ENCODE measurements at places on chromosomes 1 and 21.

DNA sequence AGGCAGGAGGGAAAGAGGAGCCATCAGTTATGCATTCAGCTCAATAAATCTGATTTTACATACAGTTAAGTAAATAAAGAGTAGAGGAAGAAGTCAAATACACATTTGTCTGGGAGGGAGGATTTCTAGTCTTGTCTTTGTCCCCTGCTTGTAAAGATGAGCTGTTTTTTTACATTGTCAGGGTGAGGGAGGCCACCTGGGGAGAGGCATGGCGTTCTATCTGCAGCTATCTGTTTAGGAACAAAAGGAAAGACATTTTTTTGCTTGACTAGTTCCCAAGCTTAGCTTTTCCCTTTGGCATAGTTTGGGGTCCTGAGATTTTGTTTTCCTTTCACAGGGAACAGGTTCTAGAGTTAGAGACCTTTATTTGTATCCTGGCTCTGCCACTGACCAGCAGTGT is 14.9 kb downstream of the RAD54L start:
- DNase-seq: no peak

DNA sequence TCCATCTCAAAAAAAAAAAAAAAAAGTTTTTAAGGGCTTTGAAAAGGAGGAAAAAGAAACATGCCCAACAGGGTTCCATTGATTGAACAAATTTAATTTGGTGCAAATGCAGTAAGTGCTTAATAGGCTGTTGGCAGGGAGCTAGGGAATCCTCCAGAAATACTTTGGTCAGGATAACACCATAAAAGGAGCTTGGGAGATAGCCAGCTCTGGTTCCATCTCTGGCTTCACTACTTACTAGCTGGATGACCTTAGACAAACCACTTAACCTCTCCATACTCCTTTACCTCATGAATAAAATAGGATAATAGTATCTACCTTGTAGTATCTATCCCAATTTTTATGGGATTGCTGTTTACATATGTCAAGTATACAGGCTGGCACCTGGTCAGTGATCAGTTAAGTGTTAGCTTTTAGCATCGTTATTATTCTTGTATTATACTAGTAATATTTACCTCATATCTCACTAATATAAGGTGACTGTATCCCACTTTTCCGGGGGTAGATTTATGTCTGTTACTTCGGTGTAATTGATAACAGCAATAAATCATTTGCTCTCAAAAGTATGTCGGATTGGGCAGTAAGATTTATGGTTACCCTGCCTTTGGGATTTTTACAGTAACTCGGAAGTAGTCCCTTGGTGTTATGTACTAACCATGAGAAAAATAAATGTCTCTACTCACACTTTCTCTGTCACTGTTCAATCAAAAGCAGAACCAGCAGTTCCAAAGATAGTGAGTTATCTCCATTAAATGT is 36.4 kb downstream of the BTG3 start:
- DNase-seq: no peak

- DNase-seq: no peak
Observed at GRCh38 chr21:44366586-44367211, 13.3 kb downstream of the TRPM2 start.

GRCh38 chr21:36159356-36159921 is 2.8 kb downstream of the DOP1B start:
- DNase-seq: no peak

GRCh38 chr1:197286634-197287033 is 18.6 kb downstream of the CRB1 start:
- no peak for DNase-seq

DNA sequence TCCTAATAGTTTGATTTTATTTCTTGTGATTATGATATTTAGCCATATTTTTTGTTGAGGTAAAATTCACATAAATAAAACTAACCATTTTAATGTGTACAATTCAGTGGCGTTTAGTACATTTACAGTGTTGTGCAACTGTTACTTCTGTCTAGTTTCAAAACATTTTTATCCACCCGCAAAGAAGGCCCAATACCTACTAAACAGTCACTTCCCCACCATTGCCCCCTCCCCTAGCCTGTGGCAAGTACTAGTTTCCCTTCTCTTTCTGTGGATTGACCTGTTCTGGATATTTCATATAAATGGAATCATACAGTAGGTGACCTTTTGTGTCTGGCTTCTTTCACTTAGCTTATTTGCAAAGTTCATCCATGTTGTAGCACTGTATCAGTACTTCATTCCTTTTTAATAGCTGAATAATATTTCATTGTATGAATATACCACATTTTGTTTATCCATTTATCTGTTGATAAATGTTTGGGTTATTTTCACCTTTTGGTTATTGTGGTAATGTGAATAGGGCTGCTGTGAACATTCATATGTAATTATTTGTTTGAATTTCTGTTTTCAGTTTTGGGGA is 4.1 kb downstream of the FLVCR1 start:
- DNase-seq: no peak

DNA sequence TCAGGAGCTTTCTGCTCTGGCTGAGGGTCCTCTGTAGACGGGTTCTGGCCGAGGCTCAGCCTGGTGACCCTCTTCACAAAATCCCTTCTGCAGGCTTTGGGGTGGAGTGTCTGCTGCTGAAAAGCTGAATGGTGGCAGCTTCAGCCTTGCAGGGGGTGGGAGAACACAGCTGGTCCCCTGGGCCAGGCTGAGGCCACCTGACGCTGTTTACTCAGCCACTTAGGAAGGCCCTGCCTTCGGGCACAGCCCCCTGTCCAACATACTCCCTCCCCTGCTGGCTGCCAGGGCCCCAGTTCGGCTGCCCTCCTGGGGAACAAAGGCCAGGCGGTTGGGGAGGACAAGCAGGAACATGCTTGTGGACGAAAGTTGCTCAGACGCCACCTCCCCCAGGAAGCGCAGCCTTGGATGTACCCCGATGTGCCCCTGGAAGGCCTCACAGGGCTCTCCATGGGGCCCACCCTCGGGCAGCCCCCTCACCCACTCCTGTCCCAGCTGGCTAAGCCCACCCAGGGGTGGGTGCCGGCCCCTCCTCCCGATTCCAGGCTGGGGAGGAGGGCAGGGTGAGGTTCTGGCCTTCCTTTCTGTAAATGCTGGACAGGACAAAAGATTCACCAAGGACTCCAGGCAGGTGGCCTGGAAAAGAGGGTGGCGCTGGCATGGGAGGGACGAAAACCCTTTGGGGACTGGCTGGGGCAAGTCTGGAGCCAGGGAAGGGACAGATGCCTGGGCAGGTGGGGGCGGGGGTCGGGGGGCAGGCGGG is at the start of gene ANKRD65:
Gene ANKRD65, minus strand, starts transcription at position 130 of the 760 bp plus-strand sequence. CDS start 271 bp downstream, outside the sequence.
- peak; percentile 80 for DNase-seq

GRCh38 chr21:45027241-45028196 is 46.9 kb upstream of the ADARB1 start:
- DNase-seq: no peak

GRCh38 chr1:113275083-113275482 is 115.2 kb upstream of the MAGI3 start:
- DNase-seq: no peak

GRCh38 chr1:88985692-88986091 is 6.7 kb downstream of the KYAT3 start:
- DNase-seq: no peak

- DNase-seq: no peak
Observed at GRCh38 chr1:191343816-191344215, 814.4 kb upstream of the RGS18 start.

DNA sequence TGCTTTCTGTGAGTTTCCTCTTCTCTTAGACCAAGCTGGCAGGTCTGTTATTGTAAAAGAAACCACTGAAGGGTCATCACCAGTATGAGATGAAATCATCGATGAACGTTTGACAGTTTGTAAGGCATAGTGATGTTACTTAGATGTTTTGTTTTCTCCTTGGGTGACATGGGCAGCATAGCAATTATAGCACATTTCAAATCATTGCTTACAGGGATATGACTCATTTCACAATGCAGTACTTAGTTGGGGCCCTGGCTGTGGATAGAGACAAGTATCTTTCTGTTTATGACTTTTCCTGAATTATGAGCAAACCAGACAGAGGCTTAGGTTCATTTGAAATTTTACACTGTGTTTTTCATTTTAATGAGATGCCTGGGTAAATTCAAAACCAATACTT is 313.0 kb downstream of the RWDD3 start:
- no peak for DNase-seq

- DNase-seq: no peak
Observed at GRCh38 chr1:157314408-157314807, 176.2 kb upstream of the ETV3 start.

DNA sequence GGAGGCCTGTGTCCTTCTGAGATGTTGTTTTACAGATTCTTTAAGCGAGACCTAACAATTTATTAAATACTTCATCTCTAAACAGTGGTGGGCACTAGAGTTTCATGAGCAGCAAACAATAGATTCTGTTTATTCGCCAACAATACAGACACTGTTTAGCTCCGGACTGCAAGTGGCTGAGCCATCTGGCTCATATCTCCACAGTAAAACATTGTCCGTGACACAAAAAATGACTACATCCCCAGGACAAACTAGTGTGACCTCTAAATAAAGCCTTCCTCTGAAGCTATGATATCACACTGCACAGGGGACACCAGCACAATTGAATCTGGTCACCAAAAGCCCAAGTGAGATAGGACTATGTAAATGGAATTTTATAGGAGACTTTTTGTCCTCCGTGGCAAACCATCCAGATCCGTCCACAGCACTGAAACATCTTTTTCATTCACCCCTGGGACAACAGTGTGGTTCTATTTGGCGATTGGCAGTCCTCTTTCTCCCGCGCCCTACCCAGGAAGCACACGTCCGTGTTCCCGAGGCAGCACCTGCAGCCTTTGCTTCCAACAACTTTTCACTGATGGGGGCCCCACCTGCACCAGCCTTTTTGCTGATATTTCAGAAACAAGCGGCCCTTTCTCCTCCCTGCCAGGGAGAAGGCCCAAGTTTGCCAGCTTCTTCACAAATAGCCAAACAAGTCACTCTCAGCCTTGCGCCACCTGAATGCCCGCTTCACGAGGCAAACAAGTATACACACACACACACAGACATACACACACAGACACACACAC is 47.4 kb downstream of the OLIG1 start:
- DNase-seq: no peak

DNA sequence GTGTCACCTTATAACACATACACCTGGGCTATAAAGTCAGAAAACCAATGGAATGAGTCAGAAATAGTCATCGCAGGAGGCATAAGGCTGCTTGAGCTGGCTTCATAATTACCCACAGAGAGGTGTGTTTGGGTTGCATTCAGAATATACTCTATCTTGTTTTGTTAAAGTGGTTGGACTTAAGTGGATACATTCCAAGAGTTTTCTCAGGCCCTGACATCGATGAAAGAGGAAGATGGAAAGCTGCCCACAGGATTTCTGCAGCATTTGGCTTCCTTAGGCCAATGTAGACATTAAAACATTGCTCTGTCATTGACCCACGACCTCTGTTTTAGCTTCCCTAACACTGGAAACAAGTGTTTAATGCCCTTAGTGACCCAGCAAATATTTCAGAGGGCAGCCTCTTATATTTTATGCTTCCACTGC is 18.6 kb upstream of the BCL10 start:
- DNase-seq: no peak

DNA sequence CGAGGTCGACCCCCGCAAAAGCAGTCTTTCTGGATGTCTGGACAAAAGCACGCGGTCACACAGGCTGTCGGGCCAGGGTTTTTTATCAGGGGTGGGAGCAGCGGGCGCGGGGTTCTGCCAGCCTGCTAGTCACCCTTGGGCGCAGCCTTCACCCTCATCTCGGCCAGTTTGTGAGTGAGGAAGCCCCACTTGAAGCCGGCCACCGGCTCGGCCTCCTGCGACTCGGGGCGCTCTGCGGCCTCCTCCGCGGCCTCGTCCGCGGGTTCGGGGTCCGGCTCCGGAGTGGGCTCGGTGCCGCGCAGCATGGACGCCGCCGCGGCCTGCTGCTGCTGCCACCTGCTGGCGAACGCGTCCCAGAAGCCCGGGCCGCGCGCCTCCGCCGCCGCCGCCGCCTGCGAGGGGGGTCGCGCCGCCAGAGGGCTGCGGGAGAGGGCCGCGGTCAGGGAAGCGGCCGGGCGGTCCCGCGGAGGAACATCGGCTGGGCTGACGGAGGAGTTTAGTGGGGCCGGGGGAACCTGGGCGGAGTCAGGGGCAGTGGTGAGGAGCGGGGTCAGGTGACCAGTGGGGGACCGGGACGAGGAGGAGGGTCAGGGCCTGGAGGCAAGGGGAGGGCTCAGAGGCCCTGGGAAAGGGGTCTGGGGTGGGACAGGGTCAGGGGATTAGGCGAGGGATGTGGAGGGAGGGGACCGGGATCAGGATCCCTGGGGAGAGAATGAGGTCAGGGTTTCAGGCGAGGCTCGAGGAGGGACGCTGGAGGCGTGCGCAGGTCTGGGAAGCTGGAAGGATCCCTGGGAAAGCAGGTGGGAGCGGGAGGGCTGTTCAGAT is 4.5 kb downstream of the C1orf232 start:
- DNase-seq: no peak

DNA sequence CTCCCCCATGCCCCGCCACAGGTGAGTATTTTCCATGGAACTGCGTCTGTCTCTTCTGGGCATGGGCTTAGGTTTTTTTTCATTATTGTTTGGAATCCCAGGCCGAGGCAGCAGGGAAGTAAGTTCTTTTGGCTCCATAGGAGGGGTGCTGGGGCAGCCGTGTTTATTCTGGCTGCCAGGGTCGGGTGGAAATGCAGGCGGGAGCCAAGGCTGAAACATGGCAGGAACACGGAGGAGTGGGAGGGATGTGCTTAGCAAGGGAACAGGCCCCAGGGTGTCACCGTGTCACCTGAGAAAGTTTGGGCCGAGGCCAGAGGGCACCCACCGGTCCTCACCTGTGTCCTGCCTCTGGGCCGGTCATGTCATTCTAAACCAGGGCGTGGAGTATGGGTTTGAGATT is 4.5 kb upstream of the DHRS3 start:
- DNase-seq: no peak

- DNase-seq: no peak
Observed at GRCh38 chr1:26539722-26540121, 10.2 kb downstream of the RPS6KA1 start.

- peak; percentile 87 for DNase-seq
Observed at GRCh38 chr1:32400876-32401631, 6.8 kb upstream of the BSDC1 start.

GRCh38 chr1:37602750-37603694 is 7.3 kb upstream of the GNL2 start:
- DNase-seq: no peak

DNA sequence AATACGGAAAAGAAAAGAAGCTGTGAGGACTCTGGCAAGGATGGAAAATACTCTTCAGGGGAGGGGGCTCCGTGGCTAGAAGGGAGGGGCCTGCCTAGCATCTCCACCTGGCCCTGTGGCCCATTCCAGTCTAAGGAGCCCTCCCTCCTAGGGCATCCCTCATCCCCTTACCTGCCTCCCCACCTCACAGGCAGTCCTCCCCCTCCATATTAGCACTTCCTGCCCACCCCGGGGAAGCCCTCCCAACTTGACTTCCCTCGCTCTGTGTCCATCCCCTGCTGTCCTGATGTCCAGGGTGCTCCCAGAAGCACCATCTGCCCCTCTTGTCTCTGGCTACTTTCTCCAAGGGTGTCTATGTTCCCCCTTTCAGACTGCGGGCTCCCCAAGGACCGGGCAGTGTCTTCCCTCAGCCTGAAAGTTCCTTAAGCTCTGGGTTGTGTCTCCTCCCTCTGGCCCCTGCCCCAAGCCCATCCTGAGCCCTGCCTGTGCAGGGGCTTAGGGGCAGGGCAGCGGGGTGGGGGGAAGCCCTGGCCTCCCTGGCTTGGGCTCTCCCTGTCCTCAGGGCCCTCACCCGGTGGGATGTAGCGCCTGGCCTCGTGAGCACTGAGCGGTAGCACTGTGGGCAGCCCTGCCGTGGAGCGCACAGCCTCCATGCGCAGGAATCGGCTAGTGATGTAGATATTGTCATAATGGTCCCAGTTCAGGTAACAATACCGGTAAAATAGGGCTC is 3.9 kb downstream of the DCST2 start:
- DNase-seq: no peak

GRCh38 chr1:10054465-10054864 is 21.7 kb downstream of the UBE4B start:
- DNase-seq: no peak
